ENCODE measurements at places on chromosomes 7 and 10.
A peak's percentile ranks its signal among the peaks of the same experiment; 100 is the strongest.

GRCh38 chr7:77430927-77431326 lies 14.8 kb upstream of the GSAP start:
- DNase-seq, result no peak
- H3K36me3 ChIP-seq, result no peaks in the 10 kb centered on the region
- H3K27ac ChIP-seq, result peak overlapping the region; percentile 99
- peaks cover 44% of the 10 kb centered on the region for H3K4me1 ChIP-seq
- H3K4me3 ChIP-seq, result no peak overlapping the region

GRCh38 chr7:11343818-11344413 lies 370.2 kb downstream of the PHF14 start:
- DNase-seq, result no peak
- H3K4me3 ChIP-seq, result no peak overlapping the region
- H3K27me3 ChIP-seq, result peaks cover 2% of the 10 kb centered on the region
- H3K36me3 ChIP-seq, result no peaks in the 10 kb centered on the region
- H3K27ac ChIP-seq, result no peak overlapping the region

- no peaks in the 10 kb centered on the region for H3K4me1 ChIP-seq
- no peak overlapping the region for H3K4me3 ChIP-seq
- peaks cover 3% of the 10 kb centered on the region for H3K36me3 ChIP-seq
- H3K27me3 ChIP-seq, result no peaks in the 10 kb centered on the region
- no peak overlapping the region for H3K27ac ChIP-seq
Observed at GRCh38 chr7:63054191-63054661, 944.4 kb upstream of the ZNF722 start.

DNA sequence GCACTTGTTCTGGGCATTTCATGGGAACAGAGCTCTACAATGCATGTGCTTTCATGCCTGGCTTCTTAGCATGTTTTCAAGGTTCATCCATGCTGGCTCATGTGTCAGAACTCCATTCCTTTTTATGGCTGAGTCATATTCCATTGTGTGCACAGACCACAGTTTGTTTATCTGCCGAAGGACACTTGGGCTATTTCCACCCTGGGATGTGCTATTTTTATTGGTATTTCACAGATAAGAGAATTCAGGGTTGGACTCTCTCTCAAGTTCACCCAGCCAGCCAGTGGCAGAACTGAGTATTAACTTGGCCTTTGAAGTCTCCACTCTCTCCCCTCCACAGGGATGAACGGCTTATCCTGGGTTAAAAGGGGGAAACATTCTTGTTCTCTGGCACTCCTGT lies 190.7 kb upstream of the GPR26 start:
- no peak overlapping the region for H3K4me3 ChIP-seq
- no peaks in the 10 kb centered on the region for H3K36me3 ChIP-seq
- no peak overlapping the region for H3K27ac ChIP-seq
- no peak for DNase-seq

GRCh38 chr7:100745184-100745583 lies 11.8 kb downstream of the ZAN start:
- peaks cover 5% of the 10 kb centered on the region for H3K27me3 ChIP-seq
- peak overlapping the region; percentile 84 for H3K4me3 ChIP-seq
- no peak overlapping the region for H3K27ac ChIP-seq
- DNase-seq, result no peak
- H3K36me3 ChIP-seq, result peaks cover 4% of the 10 kb centered on the region

- no peak overlapping the region for H3K27ac ChIP-seq
- H3K27me3 ChIP-seq, result no peaks in the 10 kb centered on the region
- H3K36me3 ChIP-seq, result no peaks in the 10 kb centered on the region
- H3K4me3 ChIP-seq, result no peak overlapping the region
- no peaks in the 10 kb centered on the region for H3K4me1 ChIP-seq
- no peak for DNase-seq
Observed at GRCh38 chr7:78253850-78254725, 455.5 kb downstream of the PHTF2 start.

DNA sequence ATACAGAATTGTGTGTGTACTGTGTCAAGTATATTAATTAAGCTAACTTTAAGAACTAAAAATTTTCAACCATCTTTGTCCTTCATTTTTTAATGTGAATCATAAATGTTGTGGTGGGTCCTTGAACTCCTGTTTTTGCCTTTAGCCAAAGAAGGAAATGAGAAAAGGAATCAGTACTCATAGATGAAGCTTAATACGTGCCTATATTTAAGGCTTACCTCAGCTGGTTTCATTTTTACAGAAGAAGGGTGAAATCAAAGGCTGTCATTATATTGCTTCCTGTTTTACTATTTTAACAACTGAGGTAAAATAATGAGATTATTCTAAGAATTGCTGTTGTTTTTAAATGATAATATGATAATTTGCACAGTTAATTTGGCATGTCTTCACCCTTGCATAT lies 6.3 kb upstream of the SNX13 start:
- H3K4me1 ChIP-seq, result no peaks in the 10 kb centered on the region
- DNase-seq, result no peak
- no peaks in the 10 kb centered on the region for H3K36me3 ChIP-seq
- no peaks in the 10 kb centered on the region for H3K27me3 ChIP-seq
- peak overlapping the region; percentile 5 for H3K4me3 ChIP-seq

- no peak for DNase-seq
- H3K4me1 ChIP-seq, result no peaks in the 10 kb centered on the region
- no peaks in the 10 kb centered on the region for H3K27me3 ChIP-seq
- no peak overlapping the region for H3K4me3 ChIP-seq
- H3K36me3 ChIP-seq, result no peaks in the 10 kb centered on the region
Observed at GRCh38 chr7:135712796-135713195, 15.2 kb downstream of the SLC13A4 start.

DNA sequence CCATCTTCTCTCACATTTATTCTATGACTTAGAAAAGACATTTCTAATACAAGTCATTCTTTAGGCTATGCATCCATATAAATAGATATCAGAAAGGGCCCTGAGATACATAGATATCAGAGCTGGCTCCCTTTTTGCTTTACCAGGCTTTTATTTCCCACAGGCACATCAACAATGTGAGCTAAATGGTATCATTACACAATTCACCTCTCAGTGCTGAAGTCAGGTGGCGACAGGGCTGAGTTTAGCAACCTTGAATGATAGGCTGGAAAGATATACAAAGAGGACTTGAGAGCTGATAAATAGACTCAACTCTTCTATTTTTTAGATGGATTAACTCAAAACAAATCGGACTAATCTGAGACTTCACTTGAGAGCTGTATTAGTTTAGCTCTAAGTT lies 189.2 kb upstream of the COL1A2 start:
- H3K27me3 ChIP-seq, result no peaks in the 10 kb centered on the region
- H3K36me3 ChIP-seq, result no peaks in the 10 kb centered on the region
- no peaks in the 10 kb centered on the region for H3K4me1 ChIP-seq

DNA sequence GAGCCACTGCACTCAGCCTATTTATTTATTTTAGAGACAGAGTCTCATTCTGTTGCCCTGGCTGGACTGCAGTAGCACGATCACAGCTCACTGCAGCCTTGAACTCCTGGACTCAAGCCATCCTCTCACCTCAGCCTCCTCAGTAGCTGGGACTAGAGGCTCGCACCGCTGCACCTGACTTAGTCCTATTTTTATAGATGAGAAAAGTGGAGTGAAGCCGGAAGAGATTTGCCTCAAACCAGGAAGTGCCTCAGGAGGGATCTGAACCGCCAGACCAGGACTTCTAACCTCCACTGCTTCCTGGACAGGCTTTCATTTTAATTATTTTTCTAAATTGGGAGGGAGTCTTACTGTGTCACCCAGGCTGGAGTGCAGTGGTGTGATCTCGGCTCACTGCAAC lies 17.5 kb upstream of the CLIP2 start:
- H3K36me3 ChIP-seq, result no peaks in the 10 kb centered on the region
- H3K27me3 ChIP-seq, result no peaks in the 10 kb centered on the region
- peak overlapping the region; percentile 16 for H3K27ac ChIP-seq
- DNase-seq, result no peak

DNA sequence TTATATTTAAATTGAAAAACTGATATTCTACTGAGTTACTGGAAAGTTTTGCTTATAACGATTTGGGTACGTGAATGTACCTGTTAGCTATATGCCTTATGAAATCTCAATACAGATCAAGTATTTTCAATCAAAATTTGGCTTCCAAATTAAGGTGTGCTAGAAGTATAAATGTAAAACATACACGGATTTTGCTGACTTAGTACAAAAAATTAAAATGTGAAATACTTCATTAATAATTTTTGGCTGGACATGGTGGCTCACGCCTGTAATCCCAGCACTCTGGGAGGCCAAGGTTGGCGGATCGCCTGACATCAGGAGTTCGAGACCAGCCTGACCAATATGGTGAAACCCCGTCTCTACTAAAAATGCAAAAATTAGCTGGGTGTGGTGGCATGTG lies 11.7 kb downstream of the DNAJC1 start:
- no peak overlapping the region for H3K4me3 ChIP-seq
- peaks cover 65% of the 10 kb centered on the region for H3K4me1 ChIP-seq
- no peak overlapping the region for H3K27ac ChIP-seq
- H3K27me3 ChIP-seq, result no peaks in the 10 kb centered on the region

DNA sequence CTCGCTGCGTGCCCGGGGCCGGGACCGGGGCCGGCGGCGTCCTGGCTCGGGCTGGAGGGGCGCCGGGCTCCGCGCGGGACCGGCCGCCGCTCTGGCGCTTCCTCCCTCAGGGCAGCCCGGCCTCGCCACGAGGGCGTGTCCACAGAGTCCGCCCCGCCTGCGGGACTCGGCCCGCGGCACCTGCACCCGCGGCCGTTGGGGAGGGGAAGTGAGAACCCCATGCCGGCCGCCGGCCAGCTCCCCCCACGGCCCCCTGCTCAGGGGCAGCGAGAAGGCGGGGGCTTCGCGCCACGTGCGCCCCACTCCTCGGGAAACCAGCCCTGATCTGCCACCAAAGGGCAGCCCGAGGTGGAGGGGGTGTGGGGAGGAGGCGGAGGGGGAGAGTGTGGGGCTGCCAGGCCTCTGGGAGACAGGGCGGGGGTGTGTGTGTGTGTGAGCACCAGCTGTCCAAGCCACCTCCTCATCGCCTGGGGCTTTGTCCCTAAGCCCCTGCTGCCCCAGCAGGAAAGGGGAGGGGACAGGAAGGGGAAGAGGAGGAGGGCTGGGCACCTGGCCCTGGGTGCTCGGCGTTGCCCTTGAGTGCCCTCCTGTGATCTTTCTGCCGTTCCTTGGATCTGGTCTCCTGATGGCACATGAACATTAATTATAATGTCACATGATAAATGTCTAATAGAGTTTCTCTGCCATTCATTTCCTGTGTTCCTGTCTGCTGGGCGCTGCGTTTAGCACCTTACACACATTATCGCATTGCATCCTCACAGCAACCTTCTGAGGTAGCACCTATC lies at the start of gene PIK3AP1:
Gene PIK3AP1 (minus strand): TSS at position 93 of the 785 bp plus-strand sequence. CDS start 120 bp downstream, outside the sequence.
- H3K36me3 ChIP-seq, result peaks cover 4% of the 10 kb centered on the region
- H3K4me1 ChIP-seq, result peaks cover 55% of the 10 kb centered on the region
- DNase-seq, result peak; percentile 82

- DNase-seq, result no peak
- no peaks in the 10 kb centered on the region for H3K36me3 ChIP-seq
- H3K27me3 ChIP-seq, result no peaks in the 10 kb centered on the region
Observed at GRCh38 chr10:84826704-84827103, 498.3 kb downstream of the CCSER2 start.

DNA sequence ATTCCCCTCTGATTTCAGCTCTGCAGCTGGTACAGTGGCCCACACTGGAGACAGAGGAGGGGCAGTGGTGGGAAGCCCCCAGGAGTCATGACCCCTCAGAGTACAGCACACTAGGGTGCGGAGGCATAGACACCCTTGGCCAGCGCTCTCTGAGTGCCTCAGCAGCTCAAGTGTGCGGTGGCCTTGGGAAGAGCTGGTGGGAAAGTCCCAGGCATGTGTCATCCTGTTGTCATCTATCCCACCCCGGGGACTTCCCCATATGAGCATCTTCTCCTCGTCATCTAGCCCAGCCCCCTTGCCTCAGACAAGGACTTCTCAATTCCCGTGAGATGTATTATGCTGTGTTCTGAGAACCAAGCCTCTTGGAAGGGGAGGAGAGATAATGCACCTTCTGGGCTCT lies 15.6 kb upstream of the PPIF start:
- no peak overlapping the region for H3K27ac ChIP-seq
- no peak overlapping the region for H3K4me3 ChIP-seq
- no peaks in the 10 kb centered on the region for H3K4me1 ChIP-seq
- H3K36me3 ChIP-seq, result no peaks in the 10 kb centered on the region

DNA sequence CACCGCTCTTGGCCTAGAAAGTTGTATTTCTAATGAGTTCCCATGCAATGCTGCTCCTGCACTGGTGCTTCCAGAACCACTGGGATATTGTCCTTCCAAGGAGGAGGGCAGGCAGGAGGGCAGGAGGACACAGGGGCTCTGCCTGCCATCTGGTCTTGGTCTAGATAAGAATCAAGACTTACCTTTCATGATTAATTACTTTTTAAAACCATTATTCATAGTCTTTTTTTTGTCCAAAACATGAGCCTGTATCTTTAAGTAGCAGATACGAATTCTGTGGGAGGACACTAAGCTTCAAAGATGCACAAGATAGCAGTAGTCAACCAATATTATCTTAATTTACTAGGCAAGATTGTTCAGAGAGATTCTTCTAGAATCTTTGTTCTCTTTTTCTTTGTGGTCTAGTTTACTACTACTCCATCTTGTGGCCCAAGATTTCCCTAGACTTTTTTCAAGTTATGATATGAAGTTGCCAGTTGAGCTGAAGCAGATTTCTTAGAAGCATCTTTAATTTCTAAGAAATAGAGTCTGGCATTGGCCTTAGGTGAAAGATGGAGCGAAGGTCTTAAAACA lies 57.6 kb downstream of the RBM33 start:
- peaks cover 1% of the 10 kb centered on the region for H3K27me3 ChIP-seq
- no peak for DNase-seq
- H3K36me3 ChIP-seq, result no peaks in the 10 kb centered on the region
- H3K27ac ChIP-seq, result no peak overlapping the region

DNA sequence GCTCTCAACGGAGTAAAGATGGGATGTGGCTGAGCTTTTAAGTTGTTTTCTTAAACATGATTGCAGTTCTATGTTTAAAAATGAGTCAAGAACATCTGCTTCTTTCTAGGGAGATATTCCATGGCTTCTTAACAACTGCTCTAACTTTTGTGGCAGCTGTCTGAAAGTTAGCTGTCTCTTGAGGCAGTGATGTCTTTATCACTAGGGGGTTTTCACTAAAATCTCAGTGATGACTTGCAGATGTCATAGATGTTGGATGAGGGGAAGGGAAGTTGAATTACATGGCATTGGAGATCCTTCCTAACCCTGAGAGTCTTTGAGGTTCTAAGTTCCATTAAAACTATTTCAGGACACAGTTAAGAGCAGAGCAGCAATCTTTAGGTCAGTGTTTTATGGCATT lies 43.5 kb downstream of the PRKG1 start:
- H3K27ac ChIP-seq, result no peak overlapping the region
- no peaks in the 10 kb centered on the region for H3K27me3 ChIP-seq
- DNase-seq, result no peak

GRCh38 chr10:25522294-25522693 lies 347.5 kb downstream of the GPR158 start:
- H3K36me3 ChIP-seq, result no peaks in the 10 kb centered on the region
- no peak overlapping the region for H3K4me3 ChIP-seq
- no peak overlapping the region for H3K27ac ChIP-seq
- no peaks in the 10 kb centered on the region for H3K27me3 ChIP-seq
- no peaks in the 10 kb centered on the region for H3K4me1 ChIP-seq

DNA sequence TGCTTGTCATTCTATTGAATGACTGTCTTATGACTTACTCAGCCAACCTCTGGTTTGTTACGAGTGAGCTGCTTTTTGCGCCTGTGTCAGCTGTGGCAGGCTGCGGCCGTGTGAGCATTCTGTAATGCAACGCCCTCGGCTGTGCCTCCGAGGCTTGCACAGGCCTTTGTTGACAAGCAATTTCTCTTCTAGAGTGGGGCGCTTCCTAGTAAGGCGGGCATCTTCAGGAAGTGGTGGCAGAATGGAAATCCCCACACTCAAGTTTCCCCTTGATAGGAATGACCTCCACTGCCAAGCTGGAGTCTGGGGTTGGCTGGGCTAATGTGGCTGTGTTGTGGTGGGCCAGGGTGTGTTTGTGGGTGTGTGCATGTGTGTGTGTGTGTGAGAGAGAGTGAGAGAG lies 20.2 kb upstream of the TMEM178B start:
- peak overlapping the region; percentile 48 for H3K4me3 ChIP-seq
- peak; percentile 72 for DNase-seq
- H3K4me1 ChIP-seq, result peaks cover 19% of the 10 kb centered on the region
- peaks cover 4% of the 10 kb centered on the region for H3K27me3 ChIP-seq

Measured in immature natural killer cell (primary cell).